NCI-H526 treated with DMSO at 0.1 percent for 48 hours (cell line): ENCODE measurements at places on chromosomes 6 and 20.

DNA sequence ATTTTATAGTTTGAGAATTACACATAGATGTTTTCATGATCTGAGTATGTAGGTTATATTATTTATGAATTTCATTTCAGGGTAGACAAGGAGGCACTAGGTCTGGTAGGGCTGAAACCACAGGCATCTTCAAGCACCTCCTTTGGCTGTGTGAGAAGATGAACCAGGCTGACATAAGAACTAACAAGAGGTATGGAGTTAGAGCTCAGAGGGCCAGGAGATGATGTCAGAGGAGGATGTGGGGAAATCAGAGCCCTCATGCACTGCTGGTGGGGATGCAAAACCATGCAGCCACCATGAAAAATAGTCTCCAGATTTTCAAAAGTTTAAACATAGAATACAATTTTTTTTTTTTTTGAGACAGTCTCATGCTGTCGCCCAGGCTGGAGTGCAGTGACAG lies 13.6 kb upstream of the RIPOR3 start:
- DNase-seq, result no peak

- DNase-seq, result no peak
These were observed 100.4 kb upstream of the MLN start for GRCh38 chr6:33904050-33904746.

DNA sequence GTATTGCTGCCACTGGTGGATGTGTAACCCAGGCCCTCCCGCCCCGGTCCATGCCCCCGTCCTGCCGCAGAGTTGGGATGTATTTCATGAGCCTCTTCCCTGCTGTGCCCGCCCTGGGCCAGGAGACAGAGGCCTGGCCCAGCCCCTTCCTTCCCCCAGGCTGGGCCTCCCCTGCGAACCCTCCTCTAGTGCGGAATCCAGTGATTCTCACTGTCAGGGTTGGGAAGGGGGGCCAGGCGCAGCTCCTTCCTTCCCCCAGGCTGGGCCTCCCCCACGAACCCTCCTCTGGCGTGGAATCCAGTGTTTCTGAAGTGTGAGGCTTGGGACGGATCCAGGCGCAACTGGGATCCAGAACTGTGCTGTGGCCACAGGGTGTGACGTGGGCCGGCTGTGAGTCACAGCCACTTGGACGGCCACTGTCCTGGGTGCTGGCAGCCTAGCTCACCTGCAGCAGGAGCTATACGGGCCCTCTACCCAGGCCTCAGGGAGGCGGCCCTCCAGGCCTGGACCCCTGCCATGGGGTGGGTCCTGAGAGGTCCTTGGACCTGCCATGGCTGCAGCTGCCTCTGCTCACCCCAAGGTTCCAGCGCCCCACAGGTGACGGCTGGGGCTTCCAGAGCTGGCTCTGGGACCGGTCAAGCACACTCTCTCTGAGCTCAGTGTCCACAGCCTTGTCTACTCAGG lies 28.3 kb downstream of the COL20A1 start:
- DNase-seq, result no peak

DNA sequence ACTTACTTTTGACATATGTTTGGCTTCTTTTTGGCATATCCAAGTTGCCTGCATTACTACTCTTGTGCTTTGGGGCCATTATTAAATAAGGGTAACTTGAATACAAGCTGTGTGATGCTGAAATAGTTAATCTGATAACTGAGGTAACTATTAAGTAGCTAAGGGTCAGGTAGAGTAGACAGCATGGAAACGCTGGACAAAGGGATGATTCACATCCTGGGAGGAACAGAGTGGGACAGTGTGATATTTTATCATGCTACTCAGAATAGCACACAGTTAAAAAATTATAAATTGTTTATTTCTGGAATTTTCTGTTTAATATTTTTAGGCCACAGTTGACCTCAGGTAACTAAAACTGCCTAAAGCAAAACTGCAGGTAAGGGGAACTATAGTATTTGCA lies 483.9 kb downstream of the RFPL4B start:
- DNase-seq, result no peak

GRCh38 chr6:34601706-34602105 lies 45.6 kb upstream of the SPDEF start:
- no peak for DNase-seq

DNA sequence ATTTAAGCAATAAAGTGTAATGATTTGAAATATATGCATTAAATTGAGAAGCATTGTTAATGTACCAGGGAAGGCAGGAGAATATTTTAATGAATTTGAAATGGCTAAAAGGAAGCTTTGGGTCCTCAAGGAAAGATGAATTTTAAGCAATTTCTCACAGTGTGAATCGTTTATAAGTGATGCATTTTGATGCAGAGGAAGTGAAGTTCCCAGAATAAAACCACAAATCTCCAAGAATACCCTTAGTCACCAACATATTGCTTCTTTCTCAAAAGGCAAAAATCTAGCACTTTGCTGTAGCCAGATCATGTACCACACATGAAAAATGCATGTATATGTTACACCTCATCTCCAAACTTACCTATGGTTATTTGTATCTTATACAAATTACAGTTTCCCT lies 11.7 kb downstream of the TPD52L1 start:
- no peak for DNase-seq

GRCh38 chr20:52242237-52243230 lies 51.0 kb upstream of the ZFP64 start:
- DNase-seq, result peak; percentile 8

DNA sequence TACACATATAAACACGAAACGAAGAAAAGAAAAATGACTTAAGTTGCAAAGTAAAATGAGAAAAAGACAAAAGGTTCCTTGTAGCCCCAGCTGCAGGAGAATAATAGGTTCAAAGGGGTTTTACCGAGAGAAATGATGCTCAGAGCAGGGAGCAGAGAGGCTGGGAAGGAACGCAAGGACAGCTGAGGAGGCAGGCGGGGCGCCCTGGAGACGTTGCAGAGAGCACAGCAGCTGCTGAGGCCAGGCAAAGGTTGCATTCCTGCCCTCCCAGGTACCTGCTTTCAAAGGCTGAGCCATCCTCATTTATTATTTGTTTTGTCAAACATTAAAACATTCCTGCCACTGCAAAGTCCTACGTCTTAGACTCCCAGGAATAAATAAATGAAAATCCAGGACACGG lies 16.2 kb upstream of the VAPB start:
- DNase-seq, result no peak

GRCh38 chr6:3287308-3287707 lies 28.6 kb downstream of the PSMG4 start:
- no peak for DNase-seq

DNA sequence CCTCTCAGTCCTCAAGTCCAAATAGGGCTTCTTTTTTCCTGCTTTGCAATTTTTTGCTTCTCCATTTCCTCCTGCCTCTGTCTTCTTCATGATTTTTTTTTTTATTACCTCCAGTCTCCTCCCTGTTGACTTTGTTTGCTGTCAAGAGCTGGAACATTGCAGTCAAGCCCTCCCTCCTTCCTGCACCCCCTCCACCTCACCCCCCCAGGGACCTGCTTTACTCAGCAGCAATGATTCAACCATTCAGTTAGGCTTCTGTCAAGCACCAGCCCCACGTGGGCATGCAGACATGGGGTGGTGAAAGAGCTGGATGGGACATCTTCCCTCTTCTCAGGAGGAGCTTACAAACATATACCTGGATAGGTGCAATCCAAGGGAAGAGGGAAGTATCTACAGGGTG lies 142.4 kb downstream of the LRFN2 start:
- no peak for DNase-seq

- DNase-seq, result no peak
These were observed 35.7 kb upstream of the VEGFA start for GRCh38 chr6:43734294-43734665.

- peak; percentile 77 for DNase-seq
These were observed 289.6 kb upstream of the SUPT3H start for GRCh38 chr6:45667300-45667699.

GRCh38 chr6:169098116-169098515 lies 155.5 kb downstream of the THBS2 start:
- DNase-seq, result no peak
